ENCODE measurements at places on chromosomes 13 and 19.

DNA sequence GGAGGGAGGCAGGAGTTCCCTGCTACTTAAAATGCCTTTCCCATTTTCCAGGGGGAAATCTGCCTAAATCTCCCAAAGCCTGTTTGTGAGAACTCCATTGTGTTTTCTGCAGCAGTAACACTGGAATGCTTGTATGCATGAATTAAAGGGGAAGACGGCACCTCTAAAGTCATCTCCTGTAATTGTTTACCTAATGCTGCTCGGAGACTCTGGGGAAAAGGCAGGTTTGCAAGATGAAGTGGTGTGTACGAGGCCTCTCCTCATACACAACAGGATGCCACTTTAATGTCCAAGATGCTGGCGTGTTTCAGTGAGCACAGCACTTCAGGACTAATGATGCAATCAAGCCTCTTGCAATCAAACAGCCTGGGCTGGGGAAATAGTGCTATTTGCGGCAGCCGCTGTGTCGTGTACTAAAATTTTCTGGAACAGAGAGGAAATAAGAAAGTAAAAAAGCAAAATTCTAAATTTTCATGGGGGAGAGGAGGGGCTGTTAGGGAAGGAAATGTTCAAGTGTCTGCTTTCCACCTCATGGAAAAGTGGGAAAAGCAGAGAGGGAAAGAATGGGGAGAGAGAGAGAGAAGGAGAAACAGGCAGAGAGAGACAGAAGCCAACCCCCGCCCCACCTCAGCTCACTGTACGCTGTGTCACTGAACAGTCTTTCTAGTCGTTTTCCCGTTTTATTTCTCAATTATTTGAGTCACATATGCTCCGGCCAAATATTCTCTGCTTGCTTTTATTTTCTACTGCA, 32.9 kb downstream of the TSHZ3 start:
- no peak for DNase-seq

- DNase-seq, result no peak
Observed at GRCh38 chr13:101401196-101401595, 15.1 kb downstream of the NALCN start.

GRCh38 chr13:36275190-36276002, 22.2 kb downstream of the CCDC169 start:
- DNase-seq, result peak; percentile 81

DNA sequence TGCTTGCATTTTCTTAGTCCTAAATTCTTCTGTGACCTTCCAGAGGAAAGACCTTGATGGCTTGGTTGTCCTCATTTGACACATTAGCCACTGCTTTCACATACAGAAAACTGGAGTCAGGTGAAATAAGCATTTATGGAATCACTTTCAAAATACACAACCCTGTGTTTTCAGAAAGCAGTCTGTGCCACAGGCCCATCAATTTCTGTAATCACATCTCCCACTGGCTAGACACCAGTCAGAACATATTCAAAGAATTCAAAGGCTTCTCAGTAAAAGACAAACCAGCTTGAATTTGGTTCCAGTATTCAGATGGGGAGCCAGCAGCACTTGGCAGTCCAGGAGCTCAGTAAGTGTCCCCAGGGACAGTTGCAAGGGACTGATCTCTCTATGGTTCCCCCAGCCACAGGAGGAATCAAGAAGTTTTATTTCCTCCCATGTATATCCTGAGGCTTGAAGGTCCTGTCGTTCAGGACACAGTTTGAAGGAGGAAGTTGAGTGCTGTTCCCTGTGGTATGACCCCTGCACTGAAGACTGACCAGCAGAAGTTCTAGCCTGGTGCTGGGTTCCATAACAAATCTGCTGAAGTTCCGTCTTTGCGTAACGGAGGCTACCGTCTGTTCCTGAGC, 214.3 kb downstream of the FOXO1 start:
- no peak for DNase-seq

DNA sequence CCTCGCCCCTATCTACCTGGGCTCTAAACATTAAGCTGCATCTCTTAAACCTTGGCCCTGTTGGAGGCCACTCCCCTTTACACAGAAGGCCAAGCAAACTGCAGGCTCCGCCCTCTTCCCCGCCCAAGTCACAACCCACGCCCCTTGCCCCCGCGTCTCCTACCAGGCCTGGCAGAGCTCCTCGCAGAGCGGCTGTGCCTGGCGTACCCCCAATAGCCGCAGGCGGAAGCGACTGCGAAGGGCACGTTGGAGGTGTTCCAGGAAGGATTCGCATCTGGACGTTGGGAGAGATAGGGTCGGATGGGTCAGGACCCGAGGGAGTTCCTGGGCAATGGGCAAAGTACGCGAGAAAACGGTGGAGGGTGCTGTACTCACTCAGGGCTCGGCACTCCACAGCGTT, 5.9 kb downstream of the RTBDN start:
- DNase-seq, result peak; percentile 85

- no peak for DNase-seq
Observed at GRCh38 chr19:39315933-39316332, 4.7 kb downstream of the LRFN1 start.

DNA sequence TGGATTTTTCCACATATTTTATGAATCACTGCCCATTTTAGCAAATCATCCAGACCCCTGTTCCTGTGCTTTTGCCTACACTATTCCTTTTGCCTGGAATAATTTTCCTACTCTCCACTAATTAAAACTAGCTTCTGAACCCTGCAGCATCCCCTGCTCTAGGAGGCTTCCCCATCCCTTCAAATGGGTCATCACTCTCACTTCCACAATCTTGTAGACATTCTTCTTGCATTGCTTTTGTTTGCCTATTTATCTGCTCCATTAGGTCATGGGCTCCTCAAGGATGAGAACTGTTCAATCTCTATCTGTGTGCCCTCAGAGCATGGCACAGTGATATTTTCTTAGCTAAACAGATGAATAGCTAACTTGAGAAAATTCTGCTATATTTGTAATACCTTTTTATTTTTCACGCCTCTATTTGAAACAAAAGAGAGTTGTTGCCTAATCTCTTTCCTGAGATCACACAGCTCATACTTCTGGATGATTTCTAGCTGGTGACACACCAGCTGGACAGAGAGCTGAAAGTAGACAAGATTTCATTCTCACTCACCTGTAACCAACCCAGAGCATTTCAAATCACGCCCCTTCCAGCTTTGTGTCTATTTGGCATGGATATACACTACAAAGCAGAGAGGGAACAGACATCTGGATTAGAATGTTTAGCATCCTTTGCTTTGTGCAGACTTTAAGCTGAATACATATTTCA, 466.0 kb downstream of the FOXO1 start:
- no peak for DNase-seq

DNA sequence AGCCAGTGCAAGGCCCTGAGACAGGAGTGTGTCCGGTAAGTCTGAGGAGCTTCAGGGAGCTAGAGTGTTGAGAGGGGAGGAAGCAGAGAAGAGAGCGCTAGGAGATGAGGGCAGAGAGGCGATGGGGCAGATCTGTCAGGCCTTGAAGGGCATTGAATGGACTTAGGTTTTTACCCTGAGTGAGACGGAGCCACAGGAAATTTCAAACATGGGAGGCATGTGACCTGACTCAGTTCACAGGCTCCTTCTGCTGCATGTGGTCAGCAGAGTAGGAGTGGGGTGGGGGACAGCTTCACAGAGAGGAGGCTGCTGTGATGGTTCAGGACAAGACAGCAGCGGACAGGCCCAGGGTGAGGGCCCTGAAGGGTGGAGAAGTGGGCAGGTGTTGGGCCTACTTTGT, 2.5 kb upstream of the FAM98C start:
- DNase-seq, result no peak

GRCh38 chr13:30676672-30677071, 58.7 kb upstream of the ALOX5AP start:
- no peak for DNase-seq

DNA sequence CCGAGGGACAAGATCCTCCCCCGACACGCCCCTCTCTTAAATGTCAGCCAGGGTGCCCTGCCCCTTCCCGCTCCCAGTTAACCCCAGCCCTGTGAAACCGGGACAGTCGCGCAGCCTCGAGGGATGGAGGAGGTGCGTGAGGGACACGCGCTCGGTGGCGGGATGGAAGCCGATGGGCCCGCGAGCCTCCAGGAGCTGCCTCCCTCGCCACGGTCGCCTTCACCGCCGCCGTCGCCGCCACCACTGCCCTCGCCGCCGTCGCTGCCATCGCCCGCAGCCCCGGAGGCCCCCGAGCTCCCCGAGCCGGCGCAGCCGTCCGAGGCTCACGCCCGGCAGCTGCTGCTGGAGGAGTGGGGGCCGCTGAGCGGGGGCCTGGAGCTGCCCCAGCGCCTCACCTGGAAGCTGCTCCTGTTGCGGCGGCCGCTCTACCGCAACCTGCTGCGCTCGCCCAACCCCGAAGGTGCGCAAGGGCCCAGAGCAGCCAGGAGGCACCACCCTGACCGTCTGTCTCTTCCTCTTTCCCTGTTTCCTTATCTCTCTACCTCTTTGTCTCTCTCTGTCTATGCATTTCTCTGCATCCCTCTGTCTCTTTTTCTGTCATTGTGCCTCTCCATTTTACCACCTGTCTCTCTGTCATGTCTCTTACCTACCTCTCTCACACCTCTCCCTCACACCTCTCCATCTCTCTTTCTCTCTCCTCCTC, at the start of gene NCCRP1:
Gene NCCRP1 (plus strand): TSS at position 105 of the 703 bp plus-strand sequence. CDS start 19 bp downstream, at position 124.
- no peak for DNase-seq

GRCh38 chr19:46713781-46714443, 3.0 kb downstream of the PRKD2 start:
- DNase-seq, result peak; percentile 66

- DNase-seq, result peak; percentile 90
Observed at GRCh38 chr19:42122691-42123607, 9.3 kb downstream of the POU2F2 start.

GRCh38 chr13:98310485-98311199, 133.6 kb upstream of the RNF113B start:
- DNase-seq, result no peak

DNA sequence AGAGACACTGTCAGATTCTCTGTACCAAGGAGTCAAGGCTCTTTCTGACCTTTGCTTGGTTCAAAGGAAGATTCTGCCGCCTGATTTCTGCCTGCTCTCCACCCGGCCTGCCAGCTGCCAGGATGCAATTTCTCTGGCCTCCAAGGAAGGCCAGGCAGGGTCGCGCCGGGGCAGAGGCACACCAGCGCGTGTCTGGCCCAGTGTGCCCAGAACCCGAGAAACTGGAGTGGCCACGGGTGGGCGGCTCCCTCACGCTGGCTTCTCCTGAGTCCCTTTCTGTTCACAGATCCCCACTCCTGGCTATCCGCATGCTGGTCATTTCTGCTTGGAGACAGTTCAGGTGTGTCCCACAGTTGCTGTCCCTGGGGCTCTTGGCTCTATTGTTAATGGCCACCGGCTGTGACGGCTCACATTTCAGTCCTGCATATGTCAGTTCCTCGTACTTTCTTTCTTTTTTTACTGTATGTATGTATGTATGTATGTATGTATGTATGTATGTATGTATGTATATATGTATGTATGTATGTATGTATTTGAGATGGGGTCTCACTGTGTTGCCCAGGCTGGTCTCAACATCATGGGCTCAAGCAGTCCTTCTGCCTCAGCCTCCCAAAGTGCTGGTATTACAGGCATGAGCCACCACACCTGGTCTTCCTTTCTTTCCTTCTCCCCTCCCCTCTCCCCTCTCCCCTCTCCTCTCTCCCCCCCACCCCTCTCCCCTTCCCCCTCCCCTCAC, 16.9 kb downstream of the TMPRSS9 start:
- DNase-seq, result no peak

DNA sequence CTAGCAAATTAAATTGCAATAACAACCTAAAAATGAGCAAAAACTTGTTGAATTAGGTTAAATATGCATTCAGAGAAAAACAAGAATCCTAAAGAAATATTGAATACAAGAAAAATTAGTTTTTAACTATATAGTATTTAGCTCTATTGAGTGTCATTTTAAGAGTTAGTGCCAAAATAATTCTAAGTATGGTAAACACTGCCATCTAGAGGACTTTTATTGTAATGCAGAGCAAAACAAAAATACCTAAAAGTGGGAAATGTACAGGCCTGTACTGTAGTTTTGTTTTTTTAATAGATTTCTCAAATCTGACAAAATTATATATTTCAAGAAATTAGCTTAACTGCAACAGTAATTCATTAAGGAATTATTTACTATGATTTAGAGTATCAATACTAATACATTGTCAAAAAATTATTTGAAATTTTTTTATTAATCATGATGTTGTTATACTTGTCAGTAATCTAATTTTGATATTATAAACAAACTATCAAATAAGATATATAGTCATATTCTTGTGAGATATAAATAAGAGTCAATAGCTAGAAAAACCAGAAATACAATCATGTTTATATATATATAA, 8.2 kb upstream of the PCDH9 start:
- DNase-seq, result peak; percentile 79

DNA sequence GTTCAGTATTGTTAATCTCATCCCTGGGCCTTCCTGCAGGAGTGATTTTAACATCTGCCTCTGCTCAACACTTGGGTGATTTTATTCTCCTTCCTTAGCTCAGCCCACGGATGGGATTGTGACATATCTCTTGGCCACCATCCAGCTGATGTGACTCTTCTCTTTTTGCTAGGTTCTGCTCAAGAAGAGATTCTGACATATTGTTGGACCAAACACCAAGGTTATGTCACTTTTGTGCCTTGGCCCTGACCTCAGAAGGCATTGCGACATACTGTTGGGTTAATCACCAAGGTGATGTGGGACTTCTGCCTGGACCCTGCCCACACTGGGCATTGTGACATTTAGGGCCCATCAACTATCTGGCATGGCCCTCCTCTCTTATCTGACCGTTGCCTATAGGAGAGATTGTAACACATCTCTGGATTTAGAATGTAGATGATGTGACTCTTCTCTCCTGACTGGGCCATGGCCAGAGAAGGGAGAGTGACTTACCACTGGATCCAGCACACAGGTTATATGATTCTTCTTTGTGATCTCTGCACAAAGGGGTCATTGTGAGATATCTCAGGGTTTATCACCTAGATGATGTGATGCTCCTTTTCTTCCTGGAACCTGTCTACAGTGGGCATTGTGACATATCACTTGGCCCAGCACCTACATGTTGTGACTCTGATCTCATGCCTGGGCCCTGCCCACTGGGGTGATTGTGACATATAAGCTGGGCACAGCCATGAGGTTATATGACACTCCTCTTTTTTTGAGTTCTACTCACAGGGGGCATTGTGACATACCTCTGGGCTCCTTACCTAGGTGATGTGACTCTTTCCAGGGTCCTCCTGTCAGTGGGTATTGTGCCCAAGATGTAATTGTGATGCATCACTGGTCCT, 88.8 kb downstream of the ZNF429 start:
- DNase-seq, result peak; percentile 59

DNA sequence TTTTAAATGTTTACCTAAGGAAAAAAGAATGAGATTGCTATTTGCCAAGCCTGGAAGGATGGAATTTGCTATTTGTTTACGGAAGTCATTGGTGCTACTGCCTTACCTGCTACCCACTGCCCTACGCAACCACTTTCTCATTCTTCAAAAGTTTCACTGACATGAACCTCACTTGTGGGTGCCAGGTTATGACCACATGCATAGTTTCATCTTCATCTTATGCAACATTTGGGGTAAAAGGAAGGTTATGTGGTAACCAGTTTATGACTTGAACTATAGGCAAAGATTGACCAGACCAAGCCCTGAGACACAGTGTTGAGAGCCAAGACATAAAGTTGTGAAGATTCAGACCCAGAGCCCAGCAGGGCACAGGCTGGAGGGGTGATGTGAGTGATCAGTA, 142.5 kb downstream of the LACC1 start:
- no peak for DNase-seq

GRCh38 chr13:30679483-30680330, 55.6 kb upstream of the ALOX5AP start:
- DNase-seq, result peak; percentile 72

GRCh38 chr13:98658131-98658530, 81.2 kb upstream of the STK24 start:
- DNase-seq, result no peak
